Epithelial cell of proximal tubule (primary cell): ENCODE measurements at places on chromosomes 16 and 17. TPM values are rescaled to one million over a fixed set of nuclear protein-coding genes. Genes with fewer than 3 reads are reported as not detected.

- no peak for DNase-seq
Observed at GRCh38 chr16:21166561-21166961, 8.1 kb downstream of the LDAF1 start.

DNA sequence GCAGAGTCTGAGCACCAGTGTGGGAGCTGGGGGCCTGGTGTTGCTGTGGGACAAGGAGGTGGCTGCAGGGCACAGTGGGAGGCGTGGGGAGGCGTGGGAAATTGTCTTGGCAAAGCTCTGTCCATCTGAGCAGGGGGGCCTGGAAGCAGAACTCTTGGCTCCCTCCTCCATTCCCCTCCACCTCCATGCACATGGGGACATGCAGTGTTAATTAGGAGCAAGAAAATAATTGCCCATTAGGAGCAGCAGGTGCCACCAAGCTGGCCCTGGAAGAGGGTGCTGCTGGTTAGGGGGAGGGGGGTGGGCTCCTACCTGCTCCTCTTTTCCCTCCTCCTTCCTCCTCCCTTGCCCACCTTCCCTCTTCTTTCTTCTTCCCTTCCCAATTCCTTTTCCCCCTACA is 4.5 kb downstream of the TTYH2 start:
- DNase-seq, result no peak

PKMYT1 gene
- 107 and 120 TPM in 2 replicates for total RNA-seq

KREMEN2 gene
- total RNA-seq, result 0.72 and 4.2 TPM in 2 replicates

- DNase-seq, result no peak
Observed at GRCh38 chr16:4393240-4393600, 21.6 kb downstream of the VASN start.

DNA sequence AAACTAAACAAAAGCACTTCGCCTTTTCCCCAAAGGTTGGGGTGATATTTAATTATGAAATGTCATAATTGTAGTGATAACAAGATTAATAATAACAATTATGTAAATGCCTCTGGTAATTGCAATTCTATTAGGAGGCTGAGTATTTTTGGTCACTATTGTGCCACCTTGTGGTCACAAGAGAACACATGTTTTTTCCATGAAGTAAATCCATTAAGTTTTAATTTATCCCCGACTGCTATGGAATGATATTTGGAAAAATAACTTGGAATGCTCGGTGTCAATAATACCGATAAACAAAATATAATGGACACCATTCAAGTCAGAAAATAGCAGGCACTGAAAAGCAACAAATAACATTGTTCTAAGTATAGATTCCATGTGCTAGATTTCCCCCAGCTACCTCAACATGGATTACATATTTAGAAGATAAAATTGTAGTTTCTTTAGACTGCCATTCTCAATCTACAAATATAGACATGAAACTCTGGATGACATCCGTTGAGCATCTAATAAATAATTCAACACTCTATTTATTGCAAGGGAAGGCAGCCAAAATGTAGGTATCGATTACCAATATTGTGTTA is 25.0 kb upstream of the KCNJ2 start:
- no peak for DNase-seq

AXIN2 gene
- 1.4 and 1.8 TPM in 2 replicates for total RNA-seq

FOXN1 gene
- not detected in 2 replicates for total RNA-seq

GRCh38 chr17:54029986-54030385 is 207.3 kb downstream of the KIF2B start:
- no peak for DNase-seq

- DNase-seq, result no peak
Observed at GRCh38 chr17:59260722-59261121, 40.4 kb downstream of the GDPD1 start.

USP6 gene
- not detected in 2 replicates for total RNA-seq

DNA sequence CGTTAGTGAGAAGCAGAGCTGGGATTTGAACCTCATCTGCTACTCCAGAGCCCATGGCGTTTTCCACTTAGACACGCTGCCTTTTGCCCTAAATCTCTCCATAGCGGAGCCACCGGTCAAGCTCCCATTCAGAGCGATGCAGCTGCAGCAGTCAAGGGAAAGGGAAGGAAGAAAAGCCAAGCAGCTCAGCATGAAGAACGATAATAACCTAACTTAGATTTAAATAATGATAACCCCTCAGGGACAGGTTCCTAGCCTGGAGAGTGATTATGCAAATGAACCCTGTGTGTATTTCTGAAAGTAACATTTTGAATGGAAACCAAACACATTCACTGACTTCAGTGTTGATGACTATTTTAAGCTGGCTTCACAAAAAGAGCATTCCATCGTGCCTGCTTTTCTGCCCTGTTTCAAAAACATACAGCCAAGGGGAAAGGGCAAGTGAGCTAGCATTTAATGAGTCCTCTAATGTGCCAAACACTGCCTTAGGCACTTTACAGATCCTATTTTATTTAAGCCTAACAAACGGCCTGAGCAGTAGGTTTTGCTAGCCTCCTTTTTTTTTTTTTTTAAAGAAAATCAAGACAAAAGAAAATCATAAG is 798.3 kb downstream of the CDH8 start:
- DNase-seq, result no peak

HASPIN gene
- total RNA-seq, result 12.3 and 15.4 TPM in 2 replicates

ROGDI gene
- total RNA-seq, result 18.8 and 39.6 TPM in 2 replicates

DNA sequence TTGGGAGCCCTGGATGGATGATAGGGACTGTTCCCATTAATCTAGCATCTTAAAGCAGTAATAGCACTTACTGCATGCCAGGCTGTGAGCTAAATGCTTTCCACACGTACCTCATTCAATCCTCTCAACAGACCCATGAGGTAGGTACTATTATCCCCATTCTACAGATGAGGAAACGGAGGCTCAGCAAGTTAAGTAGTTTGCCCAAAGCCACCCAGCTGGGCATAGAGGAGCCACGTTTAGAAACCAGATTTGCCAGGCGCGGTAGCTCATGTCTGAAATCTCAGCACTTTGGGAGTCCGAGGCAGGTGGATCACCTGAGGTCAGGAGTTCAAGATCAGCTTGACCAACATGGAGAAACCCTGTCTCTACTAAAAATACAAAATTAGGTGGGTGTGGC is 2.0 kb upstream of the RAI1 start:
- DNase-seq, result no peak

TEDC2 gene
- 26.0 and 40.4 TPM in 2 replicates for total RNA-seq

TPSG1 gene
- not detected in 2 replicates for total RNA-seq
